ENCODE measurements at places on chromosomes 11 and 22.

DNA sequence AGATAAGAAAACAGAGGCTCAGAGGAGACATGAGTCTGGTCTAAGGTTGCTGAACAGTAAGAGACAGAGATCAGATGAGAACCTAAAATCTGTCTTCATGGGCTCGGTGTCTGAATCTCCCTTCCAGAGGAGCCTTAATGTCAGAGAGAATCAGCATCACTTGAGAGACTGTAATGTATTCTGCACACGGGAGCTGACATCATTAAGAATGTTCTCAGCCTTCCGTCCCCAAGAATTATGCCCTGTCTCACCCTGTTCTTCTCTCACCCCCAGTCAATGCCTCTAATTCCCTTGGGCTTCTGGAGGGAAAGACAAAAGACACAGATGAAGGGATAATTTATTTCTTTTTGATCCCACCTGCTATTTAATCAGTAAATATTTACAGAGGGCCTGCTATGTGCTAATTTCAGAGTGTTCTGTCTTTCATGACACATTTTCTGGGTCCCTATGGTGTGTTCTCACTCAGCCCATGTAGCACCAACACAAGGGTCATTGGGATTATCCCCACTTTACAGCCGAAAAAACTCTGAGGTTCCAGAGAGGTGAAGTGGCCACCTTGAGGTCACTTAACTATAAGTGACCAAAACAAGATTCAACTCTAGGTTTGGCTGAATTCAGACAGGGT is 61.8 kb downstream of the CD82 start:
- DNase-seq = no peak
- no peak overlapping the region for H3K27ac ChIP-seq
- peaks cover 33% of the 10 kb centered on the region for H3K27me3 ChIP-seq
- no peaks in the 10 kb centered on the region for H3K36me3 ChIP-seq

GRCh38 chr11:41400819-41401382 is 58.6 kb downstream of the LRRC4C start:
- no peaks in the 10 kb centered on the region for H3K4me1 ChIP-seq
- H3K27me3 ChIP-seq = no peaks in the 10 kb centered on the region
- H3K27ac ChIP-seq = no peak overlapping the region
- H3K4me3 ChIP-seq = no peak overlapping the region
- no peaks in the 10 kb centered on the region for H3K36me3 ChIP-seq

- H3K4me1 ChIP-seq = no peaks in the 10 kb centered on the region
- H3K36me3 ChIP-seq = no peaks in the 10 kb centered on the region
- no peak overlapping the region for H3K27ac ChIP-seq
Observed at GRCh38 chr11:108645970-108646369, 18.9 kb upstream of the DDX10 start.

DNA sequence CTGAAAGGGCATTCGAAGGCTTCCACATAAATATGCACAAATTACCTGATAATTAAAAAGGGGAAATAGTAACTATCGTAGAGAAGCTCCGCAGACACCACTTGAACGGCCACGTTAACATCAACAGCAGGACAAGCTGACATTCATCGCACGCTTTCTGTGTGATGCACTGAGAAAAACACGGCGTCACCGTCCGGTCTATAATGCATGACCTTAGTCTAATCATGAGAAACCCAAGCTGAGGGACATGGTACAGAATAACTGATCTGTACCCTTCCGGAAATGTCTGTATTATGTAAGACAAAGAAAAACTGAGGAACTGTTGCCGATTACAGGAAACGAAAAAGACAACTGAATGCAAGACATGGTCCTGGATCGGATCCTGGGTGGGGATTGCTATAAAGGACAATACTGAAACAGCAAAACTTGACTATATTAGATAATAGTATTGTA is 678 bp upstream of the RANGAP1 start:
- H3K36me3 ChIP-seq = peaks cover 13% of the 10 kb centered on the region
- peak overlapping the region; percentile 96 for H3K4me3 ChIP-seq
- DNase-seq = peak; percentile 65
- H3K27ac ChIP-seq = peak overlapping the region; percentile 100
- peaks cover 39% of the 10 kb centered on the region for H3K4me1 ChIP-seq

- DNase-seq = peak; percentile 79
- H3K36me3 ChIP-seq = peaks cover 12% of the 10 kb centered on the region
- peaks cover 42% of the 10 kb centered on the region for H3K4me1 ChIP-seq
- no peaks in the 10 kb centered on the region for H3K27me3 ChIP-seq
- peak overlapping the region; percentile 92 for H3K27ac ChIP-seq
- H3K4me3 ChIP-seq = peak overlapping the region; percentile 89
Observed at GRCh38 chr11:83194281-83195142, 1.0 kb downstream of the ANKRD42 start.

Measured in activated naive CD4-positive, alpha-beta T cell treated with anti-CD3 and anti-CD28 coated beads, Interleukin-2, amount 10 ng/mL, durations not matched to agents 7 days and 5 days (primary cell).